Esophagus squamous epithelium (tissue), 5 donors: ENCODE measurements at places on chromosomes 2 and 18. TPM values are rescaled to one million over a fixed set of nuclear protein-coding genes. Genes with fewer than 3 reads are reported as not detected.

Gene ACADL
- total RNA-seq: 0.44 TPM

Gene CHRNG
- total RNA-seq: not detected

DNA sequence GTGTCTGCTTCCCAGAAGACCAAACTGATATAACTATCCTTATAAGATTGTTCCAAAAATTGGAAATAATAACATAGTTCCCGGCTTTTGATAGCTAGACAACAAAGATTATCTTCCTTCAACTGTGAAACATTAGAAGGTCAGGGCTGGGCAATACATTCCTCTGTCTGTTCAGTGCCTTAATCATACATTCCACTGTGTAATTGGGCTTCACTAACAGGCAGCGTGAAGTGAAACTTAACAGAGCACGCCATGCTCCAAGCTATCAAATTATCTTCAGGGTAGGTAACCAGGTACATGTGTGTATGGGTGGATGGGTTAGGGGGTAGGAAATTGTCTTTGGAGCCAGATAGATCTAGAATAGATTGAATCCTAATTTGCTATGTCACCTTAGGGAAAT is 23.5 kb upstream of the ARL5A start:
- DNase-seq: no peak

- DNase-seq: no peak
These were observed 977.1 kb upstream of the SOX11 start for GRCh38 chr2:4715065-4715464.

DNA sequence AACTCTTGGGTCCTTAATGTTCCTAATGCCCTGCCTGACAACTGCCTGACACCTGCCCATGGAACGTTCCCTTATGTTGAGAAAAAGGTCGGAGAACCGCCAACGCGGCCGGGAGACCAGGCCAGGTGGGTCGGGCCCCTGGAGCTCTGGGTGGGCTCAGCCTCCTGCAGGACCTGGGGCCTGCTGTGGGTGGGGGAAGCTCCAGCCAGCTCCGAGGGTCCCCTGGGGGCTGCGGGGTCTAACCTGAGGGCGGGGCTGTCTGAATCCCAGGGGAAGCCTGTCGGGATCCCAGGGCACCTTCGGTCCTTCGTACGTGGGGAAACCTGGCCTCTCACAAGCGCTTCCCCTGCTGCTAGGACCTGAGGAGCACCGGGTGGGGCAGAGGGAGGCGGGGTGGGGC is 296.0 kb downstream of the NDUFA10 start:
- DNase-seq: no peak

Gene SULT1C2
- total RNA-seq: 0.57 TPM

Gene SCYGR5
- not detected for total RNA-seq

- no peak for DNase-seq
These were observed 24.4 kb downstream of the GRHL1 start for GRCh38 chr2:9975805-9976447.

DNA sequence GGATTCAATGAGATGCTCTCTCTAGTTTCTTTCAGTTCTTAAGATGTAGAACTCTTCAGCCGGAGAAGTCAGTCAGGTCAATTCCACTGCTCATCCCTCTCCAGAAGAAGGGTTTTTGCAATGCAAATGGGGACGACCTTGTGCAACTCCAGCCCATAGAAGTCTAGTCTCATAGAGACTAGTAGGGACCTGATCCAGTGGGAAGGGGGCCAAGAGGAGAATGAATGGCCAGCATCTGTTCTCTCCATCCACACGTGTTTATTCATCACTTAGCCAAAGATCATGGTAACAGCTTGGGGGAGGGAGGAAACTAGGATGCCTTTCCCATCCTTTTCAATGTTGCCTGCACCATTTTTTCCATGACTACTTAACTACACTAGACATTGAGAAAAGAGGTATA is 120.2 kb downstream of the LAMA3 start:
- no peak for DNase-seq

Gene GRB14
- 1.2 TPM for total RNA-seq

GRCh38 chr2:59737299-59737698 is 816.2 kb downstream of the BCL11A start:
- DNase-seq: no peak

DNA sequence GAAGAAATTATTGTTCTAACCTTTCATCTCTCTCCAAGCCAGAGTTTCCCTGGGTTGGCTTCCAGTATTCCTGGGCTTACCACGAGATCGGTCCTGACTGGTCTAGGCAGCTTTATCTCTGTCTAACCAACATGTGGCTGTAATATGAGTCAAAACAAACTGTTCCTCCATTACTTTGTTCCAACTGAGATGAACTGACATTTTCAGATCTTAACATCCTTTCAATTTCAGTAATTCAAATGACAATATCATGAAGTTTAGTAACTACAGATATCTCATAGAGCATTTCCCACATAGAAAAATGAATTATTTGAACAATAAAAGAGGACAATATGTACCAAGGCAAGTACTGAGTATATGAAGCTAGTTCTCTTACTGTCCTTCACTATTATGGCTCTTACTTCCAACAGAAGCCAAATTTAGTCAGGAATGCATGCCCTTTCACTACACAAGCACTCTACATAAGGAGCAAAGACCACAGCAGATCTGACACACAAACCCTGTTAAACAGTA is 15.5 kb downstream of the SLC25A12 start:
- no peak for DNase-seq

Gene IL36B
- 1.5 TPM for total RNA-seq

DNA sequence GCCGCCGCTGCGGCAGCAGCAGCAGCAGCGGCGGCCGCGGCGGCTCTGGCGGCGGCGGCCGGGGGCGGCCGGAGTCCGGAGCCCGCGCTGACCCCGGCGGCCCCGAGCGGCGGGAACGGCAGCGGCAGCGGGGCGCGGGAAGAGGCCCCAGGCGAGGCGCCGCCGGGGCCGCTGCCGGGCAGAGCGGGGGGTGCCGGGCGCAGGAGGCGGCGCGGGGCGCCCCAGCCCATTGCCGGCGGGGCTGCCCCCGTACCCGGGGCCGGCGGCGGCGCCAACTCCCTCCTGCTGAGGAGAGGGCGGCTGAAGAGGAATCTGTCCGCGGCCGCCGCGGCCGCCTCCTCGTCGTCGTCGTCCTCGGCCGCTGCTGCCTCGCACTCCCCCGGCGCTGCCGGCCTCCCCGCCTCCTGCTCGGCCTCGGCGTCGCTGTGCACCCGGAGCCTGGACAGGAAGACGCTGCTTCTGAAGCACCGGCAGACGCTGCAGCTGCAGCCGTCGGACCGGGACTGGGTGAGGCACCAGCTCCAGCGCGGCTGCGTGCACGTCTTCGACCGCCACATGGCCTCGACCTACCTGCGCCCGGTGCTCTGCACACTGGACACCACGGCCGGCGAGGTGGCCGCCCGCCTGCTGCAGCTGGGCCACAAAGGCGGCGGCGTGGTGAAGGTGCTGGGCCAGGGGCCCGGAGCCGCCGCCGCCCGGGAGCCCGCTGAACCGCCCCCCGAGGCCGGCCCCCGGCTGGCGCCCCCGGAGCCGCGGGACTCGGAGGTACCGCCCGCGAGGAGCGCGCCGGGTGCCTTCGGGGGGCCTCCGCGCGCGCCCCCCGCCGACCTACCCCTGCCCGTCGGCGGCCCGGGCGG is 646 bp downstream of the PHLPP1 start:
- no peak for DNase-seq

DNA sequence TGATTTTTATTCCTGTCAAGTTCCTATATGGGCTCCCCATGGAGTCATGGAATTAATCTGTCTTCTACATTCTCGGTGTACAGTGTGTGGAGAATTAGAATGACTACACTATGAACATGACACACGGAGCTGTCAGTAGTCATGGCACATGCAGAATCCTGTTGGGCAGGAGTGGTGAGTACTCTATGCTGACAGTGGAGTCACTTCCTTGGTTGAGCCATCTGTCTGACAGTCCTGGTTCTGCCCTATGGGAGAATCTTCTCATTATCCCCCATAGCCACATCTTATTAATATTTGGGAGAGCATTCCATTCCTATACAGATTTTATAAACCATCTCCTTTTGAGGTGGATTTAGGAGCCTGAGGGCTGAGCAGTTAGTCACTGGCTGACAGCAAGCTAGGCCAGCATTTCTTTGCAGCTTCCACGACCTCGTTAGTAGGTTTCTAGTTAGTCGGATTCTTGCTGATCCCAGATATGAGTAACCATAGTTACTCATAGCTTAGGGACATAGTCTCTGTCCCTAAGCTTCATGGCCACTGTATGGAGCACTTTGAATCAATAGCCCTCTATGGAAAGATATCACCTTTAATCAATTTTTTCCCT is 90.6 kb downstream of the MDH1 start:
- DNase-seq: no peak

GRCh38 chr2:105426626-105427292 is 27.9 kb upstream of the FHL2 start:
- no peak for DNase-seq

DNA sequence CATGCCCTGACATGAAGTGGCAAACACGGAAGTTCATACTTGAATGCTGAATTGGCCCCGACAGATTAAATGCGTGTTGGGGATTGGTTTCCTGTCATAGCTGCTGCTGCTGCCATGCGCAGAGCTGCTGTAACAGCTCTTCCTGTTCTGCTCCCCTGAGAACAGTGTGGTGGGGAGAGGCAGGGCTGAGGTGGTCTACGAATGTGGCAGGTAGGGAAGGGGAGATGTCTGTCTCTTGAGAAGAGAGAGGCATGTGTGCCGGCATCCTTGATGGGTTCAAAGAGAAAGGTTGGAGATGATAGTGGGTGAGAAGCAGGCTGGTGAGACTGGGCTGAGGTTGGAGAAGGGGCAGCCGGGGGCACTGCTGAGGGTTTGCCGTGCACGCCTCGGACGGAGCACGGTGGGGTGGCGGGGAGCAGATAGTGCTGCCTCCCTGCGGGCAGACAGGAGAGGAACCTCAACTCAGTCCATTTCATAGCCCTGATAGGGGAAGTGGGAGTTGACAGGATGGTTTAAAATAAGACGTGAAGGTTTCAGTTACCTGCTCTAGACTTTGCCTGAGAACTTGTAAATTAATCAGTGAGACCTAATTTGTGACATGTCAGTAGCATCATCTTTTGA is 46.1 kb downstream of the TMEM185B start:
- DNase-seq: no peak

GRCh38 chr2:111231532-111232252 is 111.0 kb downstream of the BCL2L11 start:
- DNase-seq: no peak

GRCh38 chr2:96927405-96928171 is 57.7 kb upstream of the SEMA4C start:
- DNase-seq: no peak

Gene RAPH1
- 105 TPM for total RNA-seq

Gene DSG1
- 1.8 TPM for total RNA-seq

- no peak for DNase-seq
These were observed 3.4 kb downstream of the NAGK start for GRCh38 chr2:71071681-71072398.

GRCh38 chr2:186205254-186205911 is 280.7 kb upstream of the ZC3H15 start:
- DNase-seq: no peak

DNA sequence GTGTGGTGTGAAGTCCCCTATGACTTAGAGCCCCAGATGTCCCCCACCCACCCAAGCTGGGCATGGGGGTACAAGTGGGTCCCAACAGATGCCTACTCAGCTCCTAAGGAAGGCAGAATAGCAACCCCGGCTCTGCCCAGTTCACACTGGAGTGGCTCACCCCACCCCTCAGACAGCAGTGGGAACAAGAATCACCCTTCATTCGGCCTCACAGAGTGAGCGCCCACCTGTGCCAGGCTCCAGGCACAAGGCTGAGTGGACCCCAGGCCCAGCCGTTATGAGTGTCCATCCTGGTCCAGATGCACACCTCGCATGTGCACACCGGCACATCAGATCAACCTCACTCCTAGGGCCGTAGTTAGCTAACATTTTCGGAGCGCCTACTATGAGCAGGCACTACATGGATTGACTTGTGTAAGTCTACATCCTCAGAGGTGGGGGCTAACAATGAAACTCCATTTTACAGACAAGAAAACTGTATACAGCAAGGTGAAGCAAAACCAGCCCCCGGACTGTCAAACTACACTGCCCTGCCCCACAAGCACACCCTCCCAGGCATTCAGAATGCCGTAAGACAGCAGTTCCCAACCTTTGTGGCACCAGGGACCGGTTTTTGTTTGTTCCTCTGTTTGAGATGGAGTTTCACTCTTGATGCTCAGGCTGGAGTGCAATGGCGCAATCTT is 2.8 kb upstream of the ASTL start:
- DNase-seq: no peak

GRCh38 chr2:216769626-216770025 is 74.3 kb upstream of the IGFBP5 start:
- no peak for DNase-seq

Gene B3GNT7
- 5.7 TPM for total RNA-seq

- DNase-seq: no peak
These were observed 399.3 kb downstream of the LRATD1 start for GRCh38 chr2:15031745-15032240.

Gene IL1R2
- total RNA-seq: 94.3 TPM

GRCh38 chr2:134238371-134238770 is 15.5 kb upstream of the MGAT5 start:
- DNase-seq: no peak

Gene SKOR2
- not detected for total RNA-seq

- no peak for DNase-seq
These were observed 269.2 kb downstream of the FIGN start for GRCh38 chr2:163466331-163467250.
